Upper lobe of right lung (tissue), 1 donor: ENCODE measurements at places on chromosomes 1 and 21. TPM values are rescaled to one million over a fixed set of nuclear protein-coding genes. Genes with fewer than 3 reads are reported as not detected.

DNA sequence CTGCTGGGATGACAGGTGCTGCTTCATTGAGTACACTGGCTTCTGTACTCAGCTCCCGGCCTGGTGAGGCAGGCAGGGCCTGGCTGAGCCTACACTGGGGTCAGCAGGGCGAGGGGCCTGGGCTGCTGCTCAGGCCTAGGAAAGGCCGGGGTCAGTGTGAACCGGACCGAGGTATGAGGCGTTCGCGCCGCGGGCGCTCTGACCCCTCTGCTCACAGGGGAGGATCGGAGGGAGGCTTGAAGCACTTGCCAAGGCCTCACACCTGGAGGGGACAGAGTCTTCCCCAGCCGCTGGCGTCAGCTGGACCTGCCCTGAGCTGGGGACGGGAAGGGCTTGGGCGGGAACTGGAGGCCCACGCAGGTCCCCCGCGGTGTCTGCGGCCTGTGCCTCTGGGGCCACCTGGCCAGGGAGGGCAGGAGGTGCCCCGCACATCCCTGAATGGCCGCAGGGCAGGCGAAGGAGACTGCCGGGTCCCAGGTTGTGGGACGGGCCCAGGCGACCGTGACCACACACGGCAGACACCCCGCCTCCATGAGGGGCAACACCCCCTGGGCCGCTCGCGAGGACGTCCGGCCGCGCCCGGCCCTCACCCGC is 466 bp downstream of the PEX10 start:
- H3K27me3 ChIP-seq, result no peaks in the 10 kb centered on the region
- H3K4me1 ChIP-seq, result peaks cover 19% of the 10 kb centered on the region
- no peak for DNase-seq

STK40 gene
- total RNA-seq, result 78.9 TPM

PADI2 gene
- 20.0 TPM for total RNA-seq

S1PR1 gene
- total RNA-seq, result 134 TPM
